ENCODE measurements at places on chromosomes 1 and 21. TPM values are rescaled to one million over a fixed set of nuclear protein-coding genes. Genes with fewer than 3 reads are reported as not detected.
A peak's percentile ranks its signal among the peaks of the same experiment; 100 is the strongest.

Gene GPR153
- 9.3 TPM for polyA plus RNA-seq

Gene LENEP
- polyA plus RNA-seq: not detected

Gene BSND
- not detected for polyA plus RNA-seq

DNA sequence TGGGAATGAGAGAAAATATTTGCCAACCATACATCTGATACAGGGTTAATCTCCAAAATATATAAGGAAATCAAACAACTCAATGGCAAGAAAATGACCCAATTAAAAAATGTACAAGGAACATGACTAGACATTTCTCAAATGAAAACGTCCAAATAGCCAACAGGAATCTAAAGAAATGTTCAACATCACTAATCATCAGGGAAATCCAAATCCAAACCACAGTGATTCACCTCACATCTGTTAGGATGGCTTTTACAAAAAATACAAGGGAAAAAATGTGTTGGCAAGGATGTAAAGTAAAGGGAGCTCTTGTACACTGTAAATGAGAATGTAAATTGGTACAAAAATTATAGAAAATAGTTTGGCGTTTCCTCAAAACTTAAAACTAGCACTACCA is 54.7 kb upstream of the ZRANB2 start:
- DNase-seq: no peak

- DNase-seq: peak; percentile 89
Measured at GRCh38 chr1:155061381-155062150, 2.0 kb upstream of the EFNA4 start.

DNA sequence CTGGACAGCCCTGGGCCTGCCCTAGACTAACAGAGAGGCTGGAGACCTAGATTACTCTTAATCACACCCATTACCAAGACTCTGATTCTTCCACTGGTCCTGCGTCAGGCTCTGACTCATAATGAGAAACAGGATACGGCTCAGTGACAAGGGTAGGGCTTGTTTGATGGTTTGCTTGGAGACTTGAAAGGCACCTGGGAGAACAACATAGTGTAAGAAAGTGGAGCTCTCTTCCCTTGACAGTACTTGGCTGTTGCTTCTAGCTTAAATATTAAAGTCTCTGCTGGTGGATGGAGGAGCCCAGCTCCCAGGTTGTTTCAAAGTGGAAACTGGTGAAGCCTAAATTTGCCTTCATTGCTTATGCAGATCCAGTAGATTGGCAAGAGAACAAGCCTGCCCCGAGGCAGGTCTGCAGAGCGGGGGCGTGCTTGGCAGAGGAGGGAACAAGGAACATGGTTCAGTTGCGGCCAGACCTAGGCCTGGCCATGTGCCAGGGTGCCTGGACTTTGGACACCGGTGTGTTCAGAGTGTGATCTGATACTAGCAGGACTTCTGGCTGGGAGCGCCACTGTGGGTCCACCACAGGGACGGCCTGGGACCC is 480.6 kb downstream of the CAMTA1 start:
- DNase-seq: no peak

DNA sequence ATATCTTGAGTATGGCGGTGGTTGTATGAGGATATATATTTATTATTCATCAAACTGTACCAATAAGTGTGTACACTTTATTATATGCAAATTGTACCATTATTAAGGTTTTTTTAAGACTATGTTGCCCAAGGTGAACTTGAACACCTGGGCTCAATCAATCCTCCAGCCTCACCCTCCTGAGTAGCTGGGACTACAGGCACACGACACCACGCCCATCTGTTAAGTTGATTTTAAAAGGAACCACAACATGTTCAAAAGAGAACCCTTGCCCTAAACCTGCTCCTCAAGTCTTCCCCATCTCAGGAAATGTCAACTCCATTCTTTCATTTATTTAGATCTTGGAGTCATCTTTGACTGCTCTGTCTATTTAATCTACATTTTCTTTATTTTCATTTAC is 24.3 kb upstream of the FBXO28 start:
- DNase-seq: no peak

GRCh38 chr1:34083974-34084373 is 81.1 kb downstream of the CSMD2 start:
- no peak for DNase-seq

- DNase-seq: no peak
Measured at GRCh38 chr1:241411776-241412338, 54.9 kb upstream of the RGS7 start.

DNA sequence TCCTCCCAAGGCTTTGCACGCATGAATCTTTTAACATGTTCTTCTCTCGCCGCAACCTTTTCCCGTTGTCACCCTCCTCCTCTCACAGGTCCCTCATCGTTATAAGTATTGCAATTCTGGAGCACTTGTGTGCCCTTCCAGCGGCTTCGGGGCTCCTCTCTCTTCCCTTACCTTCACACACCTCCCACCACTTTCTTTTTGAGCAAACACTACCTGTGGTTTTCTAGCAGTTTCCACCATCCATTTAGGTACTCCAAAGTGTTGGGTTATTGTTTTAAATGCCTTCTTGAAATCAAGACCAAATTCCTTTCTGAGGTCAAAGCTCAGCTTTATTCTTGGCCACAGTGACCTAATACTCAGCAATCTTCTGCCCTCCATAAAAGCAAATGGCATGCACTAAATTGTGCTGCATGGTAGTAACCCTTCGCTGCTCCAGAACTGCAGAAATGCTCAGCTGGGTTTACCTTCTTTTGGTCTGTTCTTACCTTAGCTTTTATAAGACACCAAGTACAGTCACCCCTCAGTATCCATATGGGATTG is 472.4 kb downstream of the SETD4 start:
- DNase-seq: no peak

DNA sequence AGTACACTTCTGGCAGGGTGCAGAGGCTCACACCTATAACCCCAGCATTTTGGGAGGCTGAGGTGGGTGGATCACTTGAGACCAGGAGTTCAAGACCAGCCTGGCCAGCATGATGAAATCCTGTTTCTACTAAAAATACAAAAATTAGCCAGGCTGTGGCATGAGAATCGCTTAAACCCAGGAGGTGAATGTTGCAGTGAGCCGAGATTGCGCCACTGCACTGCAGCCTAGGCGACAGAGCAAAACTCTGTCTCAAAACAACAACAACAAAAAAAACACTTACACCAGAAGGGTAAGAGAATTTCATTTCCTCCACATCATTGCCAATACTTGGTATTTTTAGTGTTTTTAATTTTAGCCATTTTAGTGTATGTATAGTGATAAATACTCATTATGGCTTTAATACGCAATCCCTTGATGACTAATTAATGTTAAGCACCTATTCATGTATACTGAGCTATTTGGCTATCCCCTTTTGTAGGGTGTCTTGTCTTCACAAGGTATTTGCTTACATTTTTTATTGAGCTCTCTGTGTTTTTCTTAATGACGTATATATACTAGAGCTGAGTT is 77.1 kb upstream of the TNR start:
- DNase-seq: no peak

- DNase-seq: no peak
Measured at GRCh38 chr1:89206373-89206772, 7.6 kb upstream of the GBP4 start.

GRCh38 chr1:27438621-27439061 is 46.2 kb downstream of the GPR3 start:
- DNase-seq: no peak

DNA sequence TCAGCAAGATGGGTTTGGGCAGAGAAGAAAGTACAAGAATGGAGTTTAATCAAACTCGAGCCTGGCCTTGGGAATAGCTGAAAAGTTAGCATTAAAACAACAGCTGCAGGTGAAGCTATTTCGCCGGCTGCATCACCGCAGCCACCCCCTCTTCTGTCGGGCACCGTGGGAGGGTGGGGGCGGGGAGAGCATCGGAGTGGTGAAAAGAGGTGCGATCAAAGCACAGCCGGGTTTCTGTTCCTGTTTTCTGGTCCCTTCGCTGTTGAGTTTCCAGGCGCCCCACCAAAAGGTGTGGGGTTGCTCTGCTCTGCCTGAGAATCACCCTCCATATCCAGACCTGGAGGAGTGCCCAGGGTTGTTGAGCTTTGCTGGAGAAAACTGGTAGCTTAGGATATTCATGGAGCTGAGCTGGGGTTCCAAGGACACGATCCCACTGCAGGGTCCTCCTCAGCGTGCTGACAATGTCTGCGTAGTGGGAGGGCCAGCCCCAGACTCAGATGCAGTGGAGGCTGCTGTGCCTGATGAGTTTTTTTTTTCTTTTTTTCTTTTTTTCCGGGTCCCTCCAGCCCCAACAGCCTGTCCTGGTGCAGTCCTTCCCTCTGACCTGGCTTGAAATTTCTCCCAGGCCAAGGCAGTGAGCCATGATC is 127.5 kb upstream of the C1orf174 start:
- DNase-seq: no peak

DNA sequence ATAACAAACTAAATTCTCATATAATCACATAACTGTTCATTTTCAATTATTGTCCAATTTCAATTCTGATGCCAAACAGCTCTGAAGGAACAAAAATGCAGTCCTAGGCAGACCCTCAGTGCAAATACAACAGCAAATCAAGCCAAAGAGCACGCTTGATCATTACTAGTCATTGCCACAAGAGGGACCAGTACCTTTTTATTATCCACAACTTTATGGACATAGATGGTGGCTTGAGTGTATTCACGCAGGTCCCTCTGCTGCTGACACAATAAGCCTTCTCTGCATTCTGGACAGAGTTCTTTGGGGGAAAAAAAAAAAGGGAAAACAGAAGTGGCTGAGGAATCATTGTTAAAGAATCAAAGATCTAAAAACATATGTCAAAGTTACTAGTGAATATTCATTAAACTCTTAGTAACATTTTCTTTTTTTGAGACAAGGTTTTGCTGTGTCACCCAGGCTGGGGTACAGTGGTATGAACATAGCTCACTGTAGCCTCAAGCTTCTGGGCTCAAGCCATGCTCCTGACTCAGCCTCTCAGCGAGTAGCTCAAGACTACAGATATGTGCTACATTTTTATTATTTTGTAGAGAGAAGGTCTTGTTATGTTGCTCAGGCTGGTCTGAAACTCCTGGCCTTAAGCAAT is 34.3 kb upstream of the RAP1GAP start:
- DNase-seq: no peak

All from right cardiac atrium (tissue), 5 donors.